Stimulated activated CD8-positive, alpha-beta memory T cell treated with anti-CD3 and anti-CD28 coated beads, Interleukin-4, amount 100 ng/mL, for 1 hour (primary cell): ENCODE measurements at places on chromosomes 4 and X.

DNA sequence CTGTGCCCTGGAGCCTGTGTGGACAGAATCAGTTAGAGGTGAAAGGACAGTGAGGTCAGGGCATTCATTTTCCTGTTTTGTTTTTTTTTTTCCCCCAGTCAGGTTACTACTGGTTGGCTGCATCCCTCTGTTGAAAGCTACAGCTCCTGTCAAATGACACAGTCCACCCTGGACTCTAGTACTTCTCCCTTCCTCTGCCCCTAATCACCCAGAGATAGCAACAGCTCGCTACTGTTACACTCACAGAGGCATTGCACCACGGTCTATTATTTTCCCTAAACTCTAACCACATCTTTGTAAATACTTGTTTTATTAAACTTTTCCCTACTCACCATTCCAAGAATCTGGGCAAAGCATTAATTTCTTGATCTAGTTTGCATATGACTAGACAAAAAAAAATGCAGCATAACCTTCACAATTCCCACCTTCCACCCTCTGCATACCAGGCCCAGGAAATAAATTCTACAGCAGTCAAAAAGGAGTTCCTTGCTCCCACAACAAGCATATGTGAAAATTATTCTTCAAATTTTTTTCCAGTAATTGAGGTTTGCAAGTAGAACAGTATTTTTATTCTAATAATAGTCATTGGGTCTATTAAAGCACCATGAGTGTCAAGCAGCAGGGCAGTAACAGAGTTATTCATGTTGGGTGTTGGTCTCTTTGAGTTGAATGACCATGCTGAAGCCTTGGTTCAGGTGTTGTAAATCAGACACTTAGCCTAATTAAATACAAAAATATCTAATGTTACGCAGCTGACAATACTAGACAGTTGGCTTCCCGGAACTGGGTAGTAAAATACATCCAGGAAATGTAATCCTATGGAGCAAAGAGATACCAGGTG, 329.2 kb downstream of the INPP4B start:
- no peak for DNase-seq

- no peak for DNase-seq
These were observed 57.1 kb downstream of the MAP7D2 start for GRCh38 chrX:20059467-20060128.

- DNase-seq: no peak
These were observed 595.0 kb downstream of the ACTRT1 start for GRCh38 chrX:127457161-127457560.

DNA sequence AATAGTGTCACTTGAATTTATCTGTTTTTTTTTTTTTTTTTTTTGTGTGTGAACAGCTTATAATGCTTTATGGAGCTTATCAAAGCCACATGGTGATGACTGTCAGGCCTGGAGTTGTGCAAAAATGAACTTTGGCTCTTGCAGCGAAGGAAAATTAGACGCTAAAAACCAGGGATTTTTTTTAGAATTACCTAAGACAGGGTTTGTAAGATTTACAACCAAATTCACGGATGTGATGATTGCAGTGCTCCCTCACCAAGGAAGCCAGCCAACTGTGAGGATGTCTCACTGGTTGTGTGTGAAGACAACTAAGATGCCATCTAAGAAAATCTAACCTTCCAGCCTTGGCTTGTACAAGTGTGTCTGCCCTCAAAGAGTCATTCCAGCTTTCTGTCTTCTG, 127.1 kb upstream of the SLC4A4 start:
- no peak for DNase-seq

GRCh38 chr4:56305390-56305789, 81.9 kb downstream of the AASDH start:
- DNase-seq: no peak

GRCh38 chrX:45900766-45901615, 644.2 kb downstream of the ZNF674 start:
- no peak for DNase-seq

DNA sequence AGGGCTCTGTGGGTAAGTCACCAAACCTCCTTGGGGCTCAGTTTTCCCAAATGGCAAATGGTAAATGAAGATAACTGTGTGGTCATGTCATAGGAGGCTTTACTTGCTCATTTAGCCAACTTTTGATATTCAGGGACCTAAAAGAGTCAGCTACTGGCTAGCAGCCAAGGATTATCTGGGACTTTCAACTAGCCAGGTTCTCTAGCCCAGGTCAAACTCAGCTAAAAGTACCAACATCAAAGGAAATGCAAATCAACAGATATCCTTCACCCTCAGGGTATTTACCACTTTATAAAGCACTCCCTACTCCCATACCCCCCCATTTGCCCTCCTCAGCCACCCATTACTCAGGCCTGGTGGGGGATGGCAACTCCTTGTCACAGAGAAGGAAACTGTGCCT, 7.5 kb downstream of the AMER1 start:
- no peak for DNase-seq

GRCh38 chr4:125739760-125740159, 425.0 kb downstream of the FAT4 start:
- DNase-seq: no peak

GRCh38 chrX:8067754-8068462, 103.2 kb downstream of the VCX2 start:
- no peak for DNase-seq

DNA sequence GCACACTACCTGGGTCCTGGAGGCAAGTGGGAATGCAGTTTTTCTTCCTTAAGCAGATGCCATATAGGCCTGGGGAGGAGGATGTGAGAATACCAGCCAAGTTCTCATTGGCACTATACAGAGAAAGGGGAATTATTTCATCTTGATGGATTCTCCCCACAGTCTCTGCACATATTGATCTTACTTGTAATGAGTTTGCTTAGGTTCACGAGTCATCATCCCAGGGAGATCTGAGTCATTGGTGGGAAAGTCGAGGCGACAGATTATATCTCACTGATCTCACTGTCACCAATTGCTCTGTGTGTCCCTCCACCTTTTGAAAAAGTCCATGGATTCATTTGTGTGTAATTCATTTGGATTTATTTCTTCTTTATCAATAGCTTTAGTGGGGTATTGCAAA, 156.8 kb downstream of the AR start:
- DNase-seq: no peak

GRCh38 chr4:83417566-83417965, 38.1 kb downstream of the HELQ start:
- DNase-seq: no peak

GRCh38 chr4:37767546-37767945, 58.9 kb upstream of the PGM2 start:
- no peak for DNase-seq

- no peak for DNase-seq
These were observed 102.3 kb upstream of the PCDH7 start for GRCh38 chr4:30617836-30618235.

GRCh38 chrX:47649271-47649670, 1.1 kb downstream of the ELK1 start:
- DNase-seq: no peak
